ENCODE measurements at places on chromosomes 4 and X.
A peak's percentile ranks its signal among the peaks of the same experiment; 100 is the strongest.

DNA sequence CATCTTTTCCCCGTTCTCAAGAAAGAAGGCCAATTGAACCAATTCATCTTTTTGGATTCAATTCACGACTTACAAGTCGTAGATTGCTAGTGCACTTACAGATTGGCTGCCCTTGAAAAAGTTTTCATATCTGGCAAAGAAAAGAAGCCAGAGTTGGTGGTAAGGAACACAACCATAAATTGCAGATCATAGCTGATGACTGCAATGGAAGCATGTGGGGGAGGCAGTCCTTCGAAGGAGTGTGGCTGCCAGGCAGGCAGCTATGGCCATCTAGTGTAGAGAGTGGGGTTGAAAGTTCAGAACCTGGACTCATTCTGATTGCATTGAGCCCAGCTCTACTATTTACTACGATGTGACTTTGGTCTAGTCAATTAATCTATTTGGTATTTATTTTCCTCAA is 4.5 kb downstream of the GPM6A start:
- no peak for DNase-seq

- peak; percentile 2 for DNase-seq
Observed at GRCh38 chrX:104659005-104659744, 93.2 kb downstream of the IL1RAPL2 start.

DNA sequence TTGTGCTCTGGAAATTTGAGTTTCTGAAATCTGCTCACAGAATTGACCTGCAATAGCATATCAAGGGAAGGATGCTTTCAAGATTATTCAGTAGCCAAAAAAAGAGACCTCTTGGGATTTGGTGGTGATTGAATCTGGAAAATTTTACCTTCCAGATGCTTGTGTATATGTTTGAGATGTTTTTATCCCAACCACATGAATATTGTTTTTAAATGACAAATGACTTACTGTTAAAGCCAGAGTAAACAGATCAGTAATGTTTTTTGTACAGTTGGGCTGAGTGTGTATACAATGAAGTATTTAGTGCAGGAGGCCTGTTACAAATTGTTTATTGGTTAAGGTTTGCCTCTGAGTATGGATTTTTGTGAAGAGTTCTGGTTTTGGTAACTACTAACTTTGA is 126.5 kb downstream of the CBR4 start:
- peak; percentile 58 for DNase-seq

GRCh38 chr4:137531168-137531985 is 917 bp downstream of the PCDH18 start:
- DNase-seq: peak; percentile 58

GRCh38 chr4:96406742-96407141 is 566.8 kb downstream of the PDHA2 start:
- no peak for DNase-seq

- no peak for DNase-seq
Observed at GRCh38 chr4:153064571-153064970, 128.4 kb downstream of the FHDC1 start.

GRCh38 chr4:23763559-23763958 is 126.3 kb downstream of the PPARGC1A start:
- no peak for DNase-seq

DNA sequence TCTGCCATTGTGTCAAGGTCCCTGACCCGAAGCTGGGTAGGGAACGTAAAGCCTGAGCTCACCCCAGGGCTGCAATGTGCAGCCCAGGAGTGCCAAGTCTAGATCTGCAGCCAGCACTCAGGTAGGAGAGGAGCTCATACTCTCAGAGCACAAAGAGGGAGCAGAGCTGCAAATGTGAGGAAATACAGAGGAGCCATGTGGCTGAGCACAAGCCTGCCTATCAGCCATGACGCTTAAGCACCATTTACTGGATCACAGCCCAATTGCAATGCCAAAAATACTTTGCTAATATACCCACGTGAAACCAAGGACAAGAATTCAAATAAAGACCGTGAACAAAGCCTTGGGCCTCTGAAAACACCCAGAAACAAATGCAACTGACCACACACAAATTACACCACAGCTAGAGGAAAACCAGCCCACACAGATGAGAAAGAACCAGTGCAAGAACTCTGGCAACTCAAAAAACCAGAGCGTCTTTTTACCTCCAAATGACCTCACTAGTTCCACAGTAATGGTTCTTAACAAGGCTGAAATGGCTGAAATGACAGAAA is 69.0 kb upstream of the HPF1 start:
- no peak for DNase-seq

GRCh38 chr4:153788413-153789276 is at the start of gene SFRP2:
Gene SFRP2, minus strand, starts transcription at chr4:153789083. Its CDS starts 248 bp downstream, at chr4:153788835.
- DNase-seq: peak; percentile 35

DNA sequence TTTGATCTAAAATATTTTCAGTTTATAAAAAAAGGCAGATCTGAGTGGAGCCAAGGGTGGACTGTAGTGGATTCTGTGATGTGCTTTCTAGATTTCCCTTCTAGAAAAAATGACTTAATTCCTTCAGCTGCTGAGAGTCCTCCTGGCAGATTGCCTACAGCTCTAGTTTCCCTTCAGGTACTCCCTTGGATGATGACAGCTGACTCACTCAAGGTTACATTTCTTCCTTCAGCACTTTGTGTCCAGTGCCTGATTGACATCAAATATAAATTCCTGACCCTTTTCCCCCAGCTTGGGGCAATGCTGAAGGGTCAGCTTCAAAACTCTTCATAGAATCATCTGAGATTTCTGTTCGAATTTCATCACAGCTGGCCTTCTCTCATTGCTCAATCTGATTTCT is 161.7 kb downstream of the EMCN start:
- no peak for DNase-seq

DNA sequence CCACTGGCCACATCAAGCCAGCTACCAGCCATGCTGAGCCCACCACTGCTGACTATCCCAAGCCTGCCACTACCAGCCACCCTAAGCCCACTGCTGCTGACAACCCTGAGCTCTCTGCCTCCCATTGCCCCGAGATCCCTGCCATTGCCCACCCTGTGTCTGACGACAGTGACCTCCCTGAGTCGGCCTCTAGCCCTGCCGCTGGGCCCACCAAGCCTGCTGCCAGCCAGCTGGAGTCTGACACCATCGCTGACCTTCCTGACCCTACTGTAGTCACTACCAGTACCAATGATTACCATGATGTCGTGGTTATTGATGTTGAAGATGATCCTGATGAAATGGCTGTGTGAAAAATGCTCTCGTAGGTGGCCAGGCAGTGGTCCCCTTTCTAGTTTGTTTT is 4.7 kb downstream of the GPR50 start:
- no peak for DNase-seq

DNA sequence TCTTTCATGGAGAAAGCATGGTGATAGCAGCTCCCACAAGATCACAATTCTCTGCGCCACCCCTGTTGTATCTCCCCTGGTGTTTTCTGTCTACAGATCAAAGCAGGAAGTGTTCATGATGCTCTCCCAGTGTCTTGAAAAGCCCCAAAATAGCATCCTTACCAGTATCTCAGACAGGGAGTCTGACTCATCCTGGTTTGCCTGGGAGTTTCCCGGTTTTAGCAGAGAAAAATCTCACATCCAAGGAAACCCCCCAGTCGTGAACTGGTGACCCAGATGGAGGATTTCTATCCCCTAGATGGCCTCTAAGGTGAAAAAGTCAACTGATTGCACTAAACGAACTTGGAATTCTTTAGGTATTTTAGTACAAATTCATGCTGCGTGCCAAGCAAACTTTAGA is 64.3 kb upstream of the NR0B1 start:
- no peak for DNase-seq

DNA sequence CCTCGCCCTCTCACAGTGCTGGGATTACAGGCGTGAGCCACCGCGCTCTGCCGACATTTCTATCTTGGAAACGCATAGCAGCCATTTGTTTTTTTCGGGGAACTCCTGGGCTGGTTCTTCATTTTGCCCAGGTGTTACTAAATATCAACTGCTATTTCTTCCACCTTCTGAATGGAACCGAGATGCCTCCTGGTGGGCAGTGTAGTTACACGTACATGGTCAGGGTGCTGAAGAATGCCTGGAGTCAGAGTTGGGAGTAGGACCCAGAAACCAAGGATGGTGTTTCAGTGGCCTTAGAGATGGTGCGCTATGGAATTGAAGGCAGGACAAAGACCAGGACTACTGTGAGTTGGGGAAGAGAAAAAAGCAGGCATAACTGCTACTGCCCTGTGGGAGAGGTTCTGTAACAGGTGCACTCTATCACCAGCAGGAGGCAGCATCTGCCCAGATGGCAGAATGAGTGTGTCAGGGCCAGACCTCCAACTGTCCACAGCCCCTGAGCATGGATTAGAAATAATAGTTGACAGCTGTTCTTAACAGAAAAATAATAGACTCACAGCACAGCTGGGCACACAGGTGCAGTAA is 81.7 kb downstream of the ZC4H2 start:
- DNase-seq: peak; percentile 0

- DNase-seq: no peak
Observed at GRCh38 chr4:4613641-4614286, 71.9 kb upstream of the STX18 start.

All from mesenchymal stem cell (in vitro differentiated cells and primary cell).